Amygdala (tissue), 56 donors: ENCODE measurements at places on chromosomes 7 and 10.

- no peak for DNase-seq
These were observed 907 bp upstream of the IFRD1 start for GRCh38 chr7:112449353-112449752.

GRCh38 chr10:78779339-78779955 is 289.3 kb upstream of the ZMIZ1 start:
- no peak for DNase-seq

DNA sequence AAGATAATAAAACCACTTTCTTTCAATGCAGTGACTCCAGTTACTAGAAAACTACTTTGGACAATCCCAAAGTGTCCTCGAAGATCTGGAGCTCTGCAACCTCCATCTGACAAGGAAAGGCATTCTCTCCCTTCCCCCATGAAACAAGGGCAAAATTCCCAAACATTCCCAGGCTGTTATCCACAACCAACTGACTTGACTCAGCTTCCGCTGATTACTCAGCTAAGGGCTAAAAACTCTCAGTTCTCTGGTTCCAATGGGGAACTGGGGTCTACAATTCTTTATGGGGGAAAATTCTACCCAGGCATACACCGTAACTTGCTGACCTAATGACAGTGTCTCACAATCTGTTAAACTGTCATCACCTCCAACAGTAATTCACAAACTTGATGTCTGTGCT is 48.4 kb downstream of the SFMBT2 start:
- no peak for DNase-seq

GRCh38 chr10:67650558-67650957 is 45.4 kb downstream of the CTNNA3 start:
- no peak for DNase-seq

DNA sequence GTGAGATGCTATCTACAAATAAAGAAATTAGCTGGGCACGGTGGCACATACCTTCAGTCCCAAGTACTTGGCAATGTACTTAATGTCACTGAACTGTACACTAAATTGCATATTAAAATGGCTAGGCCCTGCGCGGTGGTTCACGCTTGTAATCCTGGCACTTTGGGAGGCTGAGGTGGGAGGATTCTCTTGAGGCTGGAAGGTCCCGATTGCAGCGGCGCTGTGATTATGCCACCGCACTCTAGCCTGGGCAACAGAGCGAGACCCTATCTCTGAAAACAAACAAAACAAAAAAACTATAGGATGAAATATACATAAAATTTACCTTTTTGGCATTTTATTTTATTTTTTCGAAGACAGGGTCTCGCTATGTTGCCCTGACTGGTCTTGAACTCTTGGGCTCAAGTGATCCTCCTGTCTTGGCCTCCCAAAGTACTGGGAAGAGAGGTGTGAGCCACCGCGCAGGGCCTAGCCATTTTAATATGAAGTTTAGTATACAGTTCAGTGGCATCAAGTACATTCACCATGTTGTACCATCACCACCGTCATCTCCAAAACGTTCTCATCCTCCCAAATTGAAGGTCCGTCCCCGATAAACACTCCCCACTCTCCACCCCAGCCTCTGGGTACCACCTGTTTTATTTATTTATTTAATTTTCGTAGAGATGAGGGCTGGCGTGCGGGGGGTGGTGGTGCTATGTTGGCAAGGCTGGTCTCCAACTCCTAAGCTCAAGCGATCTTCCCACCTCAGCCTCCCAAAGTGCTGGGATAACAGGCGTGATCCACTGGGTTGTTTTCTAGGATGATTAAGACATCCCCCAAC is 1.3 kb upstream of the EIF3B start:
- no peak for DNase-seq

DNA sequence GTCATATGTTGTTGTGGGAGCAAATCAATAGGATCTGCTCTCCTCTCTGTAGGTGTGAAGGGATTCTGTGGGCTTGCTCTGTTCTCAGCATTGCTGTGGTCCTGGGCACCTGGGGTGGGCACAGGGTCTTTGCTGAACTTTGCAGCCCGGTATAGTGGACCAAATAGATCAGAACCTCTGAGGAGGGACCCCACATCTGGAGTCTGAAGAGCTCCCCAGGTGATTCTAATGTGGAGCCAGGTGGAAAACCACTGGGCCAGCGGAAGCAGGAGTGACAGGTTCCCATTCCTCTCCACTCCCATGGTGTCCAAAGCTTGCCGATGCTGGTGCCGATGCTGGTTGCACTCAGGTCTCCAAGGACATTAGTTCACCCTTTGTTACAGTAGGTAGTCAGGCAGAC is 257.2 kb downstream of the GLRX3 start:
- DNase-seq: no peak

GRCh38 chr10:690372-691161 is 1.1 kb upstream of the DIP2C start:
- no peak for DNase-seq

GRCh38 chr10:77846718-77847311 is 79.7 kb downstream of the DLG5 start:
- peak; percentile 71 for DNase-seq
